ENCODE measurements at places on chromosomes 12 and 14.

- no peak for DNase-seq
Observed at GRCh38 chr12:55445357-55445756, 1.5 kb downstream of the OR6C2 start.

GRCh38 chr14:77306851-77307496, 13.7 kb downstream of the POMT2 start:
- DNase-seq = peak; percentile 8

GRCh38 chr12:53232646-53233461, 845 bp upstream of the RARG start:
- DNase-seq = peak; percentile 48

GRCh38 chr14:76486251-76486743, 110.4 kb downstream of the ESRRB start:
- no peak for DNase-seq

DNA sequence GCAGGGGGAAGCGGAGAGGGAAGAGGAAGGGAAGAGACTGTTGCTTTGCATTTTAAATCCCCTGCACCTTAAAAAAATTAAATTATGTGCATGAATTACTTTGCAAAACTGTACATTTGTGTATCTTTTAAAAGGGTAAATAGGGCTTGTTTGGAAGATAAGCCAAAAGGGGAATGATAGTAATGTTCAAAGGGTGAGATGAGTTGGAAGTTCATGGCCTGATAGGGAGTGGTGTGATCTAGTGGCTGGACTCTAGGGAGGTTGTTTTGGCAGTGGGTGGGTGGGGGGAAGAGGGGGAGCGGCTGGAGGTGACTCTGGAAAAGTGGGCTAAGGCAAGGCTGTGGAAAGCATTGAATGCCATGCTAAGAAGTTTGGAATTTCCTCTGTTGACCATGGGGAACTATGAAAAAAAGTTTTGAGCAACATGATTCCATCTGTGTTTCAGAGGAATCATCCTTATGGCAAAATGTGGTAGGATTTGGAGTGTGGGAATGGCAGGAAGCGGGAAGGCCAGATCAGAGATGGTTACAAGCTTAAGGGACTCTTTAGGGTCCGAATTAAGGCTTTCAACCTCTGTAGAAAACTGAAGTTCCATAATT, 25.5 kb upstream of the EMP1 start:
- DNase-seq = peak; percentile 76

- no peak for DNase-seq
Observed at GRCh38 chr12:62722971-62723680, 211.8 kb downstream of the PPM1H start.

- peak; percentile 96 for DNase-seq
Observed at GRCh38 chr12:104177663-104178501, 37.7 kb upstream of the TXNRD1 start.

- DNase-seq = peak; percentile 25
Observed at GRCh38 chr12:29148596-29148910, 525 bp upstream of the FAR2 start.

DNA sequence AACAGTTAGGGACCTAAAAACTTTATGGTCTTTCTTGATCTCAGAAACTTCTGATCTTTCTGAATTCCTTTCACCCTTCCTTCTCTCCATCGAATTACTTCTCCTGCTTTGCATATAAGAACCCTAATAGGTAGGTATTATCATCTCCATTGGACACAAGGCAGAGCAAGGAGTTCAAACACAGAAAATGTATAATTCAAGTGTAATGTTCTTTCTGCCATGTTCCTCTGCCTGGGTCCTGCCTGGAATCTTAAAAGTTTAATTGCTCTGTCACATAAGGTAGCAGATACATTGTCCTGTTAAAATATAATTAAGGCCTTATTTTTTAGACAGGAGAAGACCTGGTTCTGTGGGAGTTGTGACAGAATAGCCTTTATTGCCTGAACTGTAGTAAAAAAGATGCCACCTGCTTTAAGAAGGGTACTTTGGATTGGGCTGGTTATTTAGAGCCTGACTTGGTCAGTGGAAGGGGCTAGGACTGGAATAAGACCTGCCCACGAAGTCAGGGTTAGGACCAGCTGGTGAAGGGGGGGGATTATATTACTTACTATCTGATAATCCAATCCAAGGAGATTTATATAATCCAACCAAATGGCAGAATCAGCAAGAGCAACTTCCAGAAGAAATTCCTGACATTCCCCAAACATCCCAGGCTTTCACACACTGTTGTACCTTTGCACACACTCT, 10.4 kb downstream of the G2E3 start:
- peak; percentile 38 for DNase-seq

- no peak for DNase-seq
Observed at GRCh38 chr14:22263961-22264360, 325.1 kb downstream of the DAD1 start.

DNA sequence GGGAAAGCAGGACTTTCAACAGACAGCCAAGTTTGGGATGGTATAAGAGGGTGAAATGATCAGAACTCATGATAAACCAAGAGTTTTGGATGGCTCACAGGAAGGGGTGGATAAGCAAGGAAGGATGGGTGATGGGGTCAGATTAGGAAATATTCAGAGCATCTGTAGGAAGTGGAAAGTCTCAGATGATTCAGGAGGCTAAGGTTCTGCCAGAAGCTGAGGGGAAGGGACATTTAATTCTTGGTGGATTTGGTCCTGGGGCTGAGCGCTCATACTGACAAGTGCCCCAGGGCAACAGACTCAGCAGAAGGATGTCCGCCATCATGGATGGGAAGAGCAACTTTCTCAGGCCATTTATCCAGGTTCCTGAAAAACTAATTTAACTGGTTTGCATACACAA, 28.4 kb upstream of the BDKRB2 start:
- DNase-seq = peak; percentile 36

DNA sequence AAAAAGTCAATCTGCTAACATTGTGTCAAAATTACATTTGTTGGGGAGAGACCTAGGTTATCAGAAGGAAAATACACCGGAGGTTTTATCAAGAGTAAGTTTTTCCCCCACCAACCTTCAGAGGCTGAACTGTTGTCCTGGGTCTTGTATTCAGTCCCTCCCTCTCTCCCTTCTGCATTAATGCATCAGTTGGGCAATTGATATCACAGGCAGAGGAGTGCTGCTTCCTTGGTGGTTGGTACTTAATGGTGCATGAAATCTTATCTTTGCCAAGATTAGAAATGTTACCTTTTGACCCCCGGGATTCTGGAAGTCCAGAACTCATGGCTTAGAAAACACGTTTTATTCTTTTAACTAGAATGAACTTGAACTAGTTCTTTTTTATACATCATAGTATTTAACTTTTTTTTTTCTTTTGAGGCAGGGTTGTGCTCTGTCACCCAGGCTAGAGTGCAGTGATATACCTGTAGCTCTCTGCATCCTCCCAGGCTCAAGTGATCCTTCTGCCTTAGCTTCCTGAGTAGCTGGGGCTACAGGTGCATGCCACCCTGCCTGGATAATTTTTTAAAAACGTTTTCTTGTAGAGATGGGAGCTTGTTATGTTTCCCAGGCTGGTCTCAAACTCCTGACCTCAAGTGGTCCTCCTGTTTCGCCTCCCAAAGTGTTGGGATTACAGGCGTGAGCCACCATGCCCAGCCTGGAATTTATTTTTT, 4.9 kb downstream of the PCBP2 start:
- DNase-seq = no peak

DNA sequence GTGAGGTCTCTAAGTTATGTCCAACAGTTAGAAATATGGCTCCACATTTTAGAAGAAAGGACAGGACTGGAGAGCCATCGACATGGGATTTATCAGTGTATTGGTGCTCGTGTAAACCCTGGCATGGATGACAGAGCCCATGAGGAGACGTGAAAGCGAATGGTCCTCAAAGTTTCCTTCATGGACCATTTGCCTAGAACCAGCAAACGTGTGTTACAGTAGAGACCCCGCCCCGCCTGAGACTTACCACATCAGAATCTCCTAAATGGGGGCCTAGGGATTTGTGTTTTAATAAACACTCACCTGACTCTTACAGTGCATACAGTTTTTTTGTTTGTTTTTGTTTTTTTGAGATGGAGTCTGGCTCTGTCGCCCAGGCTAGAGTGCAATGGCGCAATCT, 12.2 kb downstream of the EVL start:
- DNase-seq = no peak

DNA sequence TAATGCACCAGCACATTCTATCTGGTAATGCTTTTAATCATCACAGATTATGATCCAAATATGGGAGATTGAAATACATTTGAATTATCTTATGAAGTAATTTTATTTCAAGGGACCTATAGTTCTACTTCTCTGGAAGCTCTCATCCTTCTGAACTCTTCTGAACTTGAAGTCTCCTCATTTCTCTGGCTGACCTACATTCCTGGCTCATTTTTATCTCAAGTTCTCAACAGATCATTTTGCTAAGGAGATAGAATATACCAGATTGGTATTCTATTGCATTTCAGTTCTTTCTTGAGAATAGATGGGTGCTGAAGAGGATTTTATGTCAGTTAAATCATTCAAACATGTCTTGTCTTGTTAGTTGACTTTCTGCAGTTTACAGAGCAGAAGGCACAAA, 7.9 kb downstream of the HMGA2 start:
- DNase-seq = no peak

DNA sequence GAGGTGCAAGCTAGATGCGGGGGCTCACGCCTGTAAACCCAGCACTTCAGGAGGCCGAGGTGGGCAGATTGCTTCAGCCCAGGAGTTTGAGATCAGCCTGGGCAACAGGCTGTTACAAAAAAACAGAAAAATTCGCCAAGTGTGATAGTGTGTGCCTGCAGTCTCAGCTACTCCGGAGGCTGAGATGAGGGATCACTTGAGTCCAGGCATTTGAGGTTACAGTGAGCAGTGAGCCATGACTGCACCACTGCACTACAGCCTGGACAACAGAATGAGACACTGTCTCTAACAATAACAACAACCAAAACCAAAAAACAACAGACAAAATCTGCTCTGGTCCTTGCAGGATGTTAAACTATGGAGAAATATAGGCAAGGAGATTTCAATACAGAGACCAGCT, 13.9 kb downstream of the BTBD7 start:
- no peak for DNase-seq

DNA sequence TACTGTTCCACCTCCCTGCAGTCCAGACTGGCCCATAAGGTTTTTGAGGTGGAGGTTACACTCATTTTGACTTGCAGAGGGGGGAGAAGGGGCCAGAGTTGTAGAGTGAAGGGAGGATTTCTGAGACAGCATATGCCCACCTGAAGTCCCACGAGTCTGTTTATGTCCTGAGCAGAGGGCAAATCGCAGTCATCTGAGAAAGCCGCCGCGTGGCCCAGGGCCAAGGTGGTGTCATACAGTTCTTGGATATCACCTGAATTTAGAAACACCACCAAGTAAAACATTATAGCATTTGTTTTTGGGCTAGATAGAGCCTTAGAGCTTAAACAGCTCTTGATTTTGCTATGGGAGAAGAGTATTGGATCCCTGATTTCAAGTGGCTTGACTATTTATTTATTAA, 30.9 kb downstream of the TDG start:
- DNase-seq = no peak

GRCh38 chr12:7872566-7873319, at the start of gene SLC2A14:
SLC2A14 (minus strand) TSS chr12:7872915; CDS start chr12:7869880, 3,035 bp downstream.
- DNase-seq = no peak

- DNase-seq = no peak
Observed at GRCh38 chr12:7784701-7785100, 4.5 kb upstream of the NANOG start.

GRCh38 chr12:47360093-47360480, 280.3 kb upstream of the AMIGO2 start:
- DNase-seq = no peak

- no peak for DNase-seq
Observed at GRCh38 chr14:31898838-31899528, 178.1 kb upstream of the ARHGAP5 start.

All from fibroblast of skin of right biceps (primary cell).